ENCODE measurements at places on chromosomes 4 and X.
A peak's percentile ranks its signal among the peaks of the same experiment; 100 is the strongest.

DNA sequence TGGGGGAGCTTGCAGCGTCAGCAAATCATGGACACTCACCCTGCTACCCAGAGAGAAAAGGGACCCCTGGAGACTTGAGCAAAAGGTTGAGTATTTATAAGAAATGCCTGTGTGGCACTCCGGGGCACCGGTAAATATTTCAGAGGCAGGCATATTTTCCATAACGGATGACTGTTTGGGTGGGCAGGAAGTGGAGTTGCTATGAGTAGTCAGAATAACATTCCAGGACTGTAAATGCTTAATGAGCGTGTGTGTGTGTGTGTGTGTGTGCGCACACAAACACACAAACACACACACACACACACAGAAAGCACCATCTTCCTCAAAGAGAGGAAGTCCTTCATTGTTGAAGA lies 74.6 kb downstream of the MXRA5 start:
- DNase-seq, result no peak

GRCh38 chr4:73533515-73534422 lies 52.2 kb downstream of the AFM start:
- no peak for DNase-seq

- no peak for DNase-seq
Observed at GRCh38 chrX:13369256-13370030, 49.6 kb upstream of the ATXN3L start.

- DNase-seq, result no peak
Observed at GRCh38 chr4:135365065-135365464, 1163.5 kb upstream of the PABPC4L start.

DNA sequence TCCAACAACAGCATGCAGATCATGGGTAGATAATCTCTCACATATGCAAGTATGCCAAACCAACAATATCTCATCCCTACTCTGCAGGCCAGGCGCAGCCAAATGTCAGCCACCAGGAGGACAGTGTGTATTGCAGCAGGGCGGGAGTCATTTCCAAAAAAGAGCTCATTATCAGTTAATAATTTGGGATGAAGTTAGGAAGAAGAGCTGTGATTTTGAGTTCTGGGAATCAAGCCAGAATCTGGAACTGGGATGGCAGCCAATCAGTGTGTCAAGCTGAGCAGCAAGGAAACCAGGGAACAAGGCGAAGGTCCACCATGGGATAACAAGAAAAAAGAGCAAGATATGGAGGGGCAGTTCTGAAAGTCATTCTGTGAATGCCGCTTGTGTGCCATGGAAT lies 88.2 kb upstream of the CAMK2D start:
- DNase-seq, result peak; percentile 92

DNA sequence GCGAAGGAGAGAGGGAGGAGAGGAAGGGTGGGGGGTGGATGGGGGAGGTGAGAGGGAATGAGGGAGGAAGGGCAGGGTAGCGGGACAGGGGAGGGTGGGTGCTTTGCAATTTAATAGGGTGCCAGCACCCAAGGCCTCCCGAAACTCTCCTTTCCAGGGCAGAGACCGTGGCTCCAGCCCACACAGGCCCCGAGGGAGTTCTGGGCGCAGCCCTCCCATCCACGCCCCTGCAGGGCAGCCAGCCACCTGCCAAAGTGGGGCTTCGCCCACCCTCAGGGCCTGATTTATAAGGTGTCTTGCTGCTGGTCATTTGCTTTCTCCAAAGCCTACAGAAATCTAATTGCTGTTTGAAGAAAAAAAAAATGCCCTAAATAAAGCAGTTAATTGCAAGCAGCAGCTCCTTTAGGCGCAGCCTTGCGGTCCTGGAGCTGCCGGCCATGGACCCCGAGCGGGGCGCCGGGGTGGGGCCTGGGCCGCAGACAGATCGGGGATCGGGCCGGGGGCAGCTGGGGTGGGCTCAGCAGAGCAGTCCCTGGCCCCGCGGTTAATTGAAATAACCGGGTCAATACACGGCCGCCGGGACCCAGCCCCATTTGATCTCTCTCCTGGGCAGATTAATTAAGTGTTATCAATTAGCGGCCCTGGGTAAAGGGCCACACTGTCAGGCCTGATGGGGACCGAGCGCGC lies 106.0 kb upstream of the NKX1-1 start:
- DNase-seq, result no peak

GRCh38 chr4:6449746-6450369 lies 22.6 kb downstream of the PPP2R2C start:
- DNase-seq, result peak; percentile 5

- no peak for DNase-seq
Observed at GRCh38 chr4:95563638-95564337, 15.0 kb upstream of the UNC5C start.

GRCh38 chrX:131677655-131678628 lies 134.1 kb downstream of the OR13H1 start:
- DNase-seq, result no peak

DNA sequence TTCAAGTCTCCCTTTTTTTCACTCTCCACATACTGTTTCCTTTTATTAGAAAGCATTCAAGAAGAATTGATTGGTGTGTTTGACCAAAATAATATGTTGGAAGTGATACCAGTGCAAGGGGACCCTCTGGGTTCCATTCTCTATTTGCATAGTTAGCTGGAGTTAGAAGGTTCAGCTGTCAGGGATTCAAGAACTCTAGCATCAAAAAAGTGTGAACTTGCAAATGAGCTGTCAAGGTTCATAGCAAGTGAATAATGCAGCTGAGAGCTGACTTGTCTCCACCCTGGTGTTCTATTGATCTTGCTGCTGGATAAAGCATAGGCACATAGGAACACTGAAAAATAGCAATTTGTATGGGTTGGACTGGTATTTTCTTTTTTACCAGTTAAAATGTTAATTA lies 73.2 kb downstream of the SORBS2 start:
- no peak for DNase-seq

DNA sequence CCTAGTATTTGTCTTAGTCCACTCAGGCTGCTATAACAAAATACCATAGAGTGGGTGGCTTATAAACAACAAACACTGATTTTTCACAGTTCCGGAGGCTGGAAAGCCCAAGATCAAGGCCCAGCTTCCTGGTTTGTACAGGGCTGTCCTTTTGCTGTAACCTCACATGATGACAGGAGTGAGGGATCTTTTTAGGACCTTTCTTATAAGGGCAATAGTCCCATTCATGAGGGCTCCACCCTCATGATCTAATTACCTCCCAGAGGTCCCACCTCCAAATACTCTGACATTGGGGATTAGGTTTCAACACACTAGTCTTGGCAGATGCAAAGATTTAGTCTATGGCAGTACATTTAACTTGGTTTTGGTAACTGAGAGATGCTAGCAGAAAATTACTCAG lies 20.9 kb downstream of the GPAT3 start:
- no peak for DNase-seq

- no peak for DNase-seq
Observed at GRCh38 chrX:69036674-69037573, 128.3 kb downstream of the PJA1 start.

DNA sequence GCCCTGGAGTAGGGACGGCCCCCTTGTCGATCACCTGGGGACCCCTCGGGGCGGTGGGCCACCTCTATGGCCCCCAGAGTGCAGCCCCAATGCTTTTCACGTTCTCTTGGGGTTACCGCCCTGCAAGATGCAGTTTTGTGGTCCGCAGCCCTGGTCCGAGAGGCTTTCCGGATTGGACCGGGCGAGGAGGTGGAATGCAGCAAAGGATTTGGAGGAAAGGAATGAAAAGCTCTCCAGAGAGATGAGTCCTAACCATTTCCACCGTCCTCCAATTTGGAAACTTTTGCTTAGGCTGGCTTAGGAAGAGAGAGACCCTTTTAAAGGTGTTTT lies 601 bp downstream of the SLC25A43 start:
- DNase-seq, result no peak

GRCh38 chr4:154503598-154503997 lies 12.0 kb upstream of the DCHS2 start:
- DNase-seq, result no peak

DNA sequence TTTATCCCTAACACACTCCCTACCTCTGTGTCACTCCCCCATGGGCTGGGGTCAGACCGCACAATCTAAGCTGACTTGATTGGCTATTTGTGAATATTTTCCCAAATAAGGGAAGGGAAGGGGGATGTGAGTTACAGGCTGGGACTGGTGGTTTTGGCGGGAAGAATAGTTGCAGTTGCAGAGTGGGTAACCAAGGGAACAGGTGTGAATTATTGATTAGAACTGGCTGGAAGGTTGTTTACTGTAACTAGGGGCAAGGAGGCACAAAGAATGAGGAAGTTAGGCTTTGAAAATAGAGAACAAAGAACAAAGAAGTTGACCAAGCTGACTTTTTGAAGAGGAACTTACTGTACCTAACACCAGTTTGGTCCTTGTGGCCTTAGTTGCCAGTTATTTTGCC lies 88.0 kb upstream of the XAGE2 start:
- DNase-seq, result no peak

DNA sequence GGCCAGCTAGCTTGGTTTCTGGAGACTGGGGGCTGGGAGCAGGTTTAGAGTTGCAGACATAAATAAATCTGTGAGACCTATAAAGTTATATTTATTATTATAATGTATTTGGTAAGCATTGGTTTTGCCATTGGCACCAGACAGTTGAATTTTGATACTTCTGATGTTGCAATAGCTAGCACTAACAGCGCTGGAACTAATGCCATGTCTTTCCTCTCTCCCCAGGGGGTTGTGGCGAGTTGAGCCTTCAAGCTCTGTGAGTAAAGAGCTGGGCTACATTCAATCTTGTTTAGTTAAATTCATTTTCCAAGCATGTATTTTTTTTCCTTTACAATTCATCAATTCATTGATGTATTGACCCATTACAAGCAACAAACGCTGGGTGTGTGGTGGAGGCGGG lies 358.7 kb upstream of the NR3C2 start:
- DNase-seq, result no peak

GRCh38 chr4:146245850-146246249 lies 31.5 kb downstream of the REELD1 start:
- no peak for DNase-seq

- DNase-seq, result no peak
Observed at GRCh38 chr4:185566972-185567371, 31.7 kb upstream of the PDLIM3 start.

DNA sequence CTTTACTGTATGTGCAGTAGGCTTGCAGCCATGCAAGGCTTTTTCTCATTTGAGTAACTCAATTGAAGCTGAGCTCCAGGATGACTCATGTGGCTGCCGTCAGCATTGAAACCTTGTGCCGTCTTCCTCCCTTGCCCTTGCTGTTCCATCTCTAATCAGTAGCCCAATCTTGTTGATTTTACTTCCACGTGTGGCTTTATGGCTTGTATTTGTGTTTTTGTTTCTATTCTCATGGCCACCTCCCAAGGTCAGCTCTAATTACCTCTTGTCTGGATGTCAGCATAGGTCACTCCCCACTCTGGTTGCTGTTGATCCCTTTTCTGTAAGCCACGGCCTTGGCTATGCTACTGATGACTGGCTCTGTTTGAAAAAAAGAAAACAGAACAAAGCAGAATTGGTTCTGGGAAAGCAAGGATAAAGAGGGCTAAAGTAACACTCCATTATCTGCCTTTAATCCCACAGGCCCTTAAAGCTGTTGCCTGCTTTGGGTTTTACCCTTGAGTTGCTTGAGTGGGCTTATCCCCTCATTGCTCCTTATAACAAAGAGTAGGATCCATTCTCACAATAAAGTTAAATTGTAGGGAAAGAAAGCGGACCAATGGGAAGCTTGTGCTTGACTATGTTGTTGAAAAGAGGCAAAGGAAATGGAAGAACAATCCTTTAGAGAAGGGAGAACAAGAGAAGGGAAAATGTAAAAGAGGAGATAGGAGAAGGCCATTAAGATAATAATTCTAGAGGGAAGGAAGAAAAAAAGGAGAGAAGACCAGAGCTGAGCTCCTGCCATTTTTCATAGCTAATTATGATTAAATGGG lies 173.9 kb upstream of the PGRMC2 start:
- no peak for DNase-seq

DNA sequence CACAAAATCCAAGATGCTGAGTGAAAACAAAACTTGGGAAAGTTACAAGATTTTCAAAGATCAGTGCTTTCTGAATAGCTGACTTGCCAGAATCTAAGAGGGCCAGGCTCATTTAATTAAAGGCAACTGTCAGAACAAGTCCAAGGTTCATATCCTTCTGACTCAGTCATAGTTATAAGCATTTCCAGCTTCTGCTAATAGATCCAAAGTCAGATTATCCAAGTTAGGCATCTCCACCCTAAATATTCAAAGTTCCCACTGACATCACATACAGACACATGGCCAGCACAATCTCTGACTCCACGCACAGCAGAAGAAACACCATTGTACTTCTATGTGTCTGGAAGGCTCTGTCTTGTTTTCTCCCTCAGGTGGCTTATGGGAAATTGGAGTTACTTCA lies 41.8 kb downstream of the GASK1B start:
- DNase-seq, result no peak

DNA sequence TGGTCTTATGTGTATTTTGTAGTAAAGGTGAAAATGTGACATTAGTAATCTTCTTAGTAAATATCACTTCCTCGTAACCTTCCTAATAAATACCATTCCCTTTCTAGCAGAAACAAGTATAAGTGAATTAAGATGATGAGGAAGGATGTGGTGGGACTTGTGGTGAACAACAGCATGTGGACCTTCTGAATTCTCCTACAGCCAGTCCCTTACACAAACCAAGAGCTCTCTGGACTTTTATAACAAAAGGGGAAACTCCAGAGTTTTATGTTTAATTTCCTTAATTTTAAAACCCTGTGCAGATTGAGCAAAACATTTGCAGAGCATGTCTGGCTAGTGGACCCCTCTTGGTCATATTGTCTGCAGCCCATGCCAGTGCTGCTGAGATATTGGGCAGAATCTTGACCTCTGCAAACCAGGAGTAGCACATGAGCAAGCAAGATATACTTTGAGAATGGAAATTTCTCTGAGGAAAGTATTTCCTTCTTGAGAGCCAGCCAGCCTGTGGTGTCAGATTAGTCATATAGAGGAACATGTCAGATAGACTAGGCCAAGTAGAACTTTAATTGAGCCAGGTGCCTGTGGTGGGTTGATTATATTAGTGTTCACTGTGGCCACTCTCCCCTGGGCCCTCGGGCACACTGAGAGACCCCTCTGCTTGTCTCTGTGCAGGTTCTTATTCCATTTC lies 328.2 kb downstream of the DKK2 start:
- DNase-seq, result no peak

DNA sequence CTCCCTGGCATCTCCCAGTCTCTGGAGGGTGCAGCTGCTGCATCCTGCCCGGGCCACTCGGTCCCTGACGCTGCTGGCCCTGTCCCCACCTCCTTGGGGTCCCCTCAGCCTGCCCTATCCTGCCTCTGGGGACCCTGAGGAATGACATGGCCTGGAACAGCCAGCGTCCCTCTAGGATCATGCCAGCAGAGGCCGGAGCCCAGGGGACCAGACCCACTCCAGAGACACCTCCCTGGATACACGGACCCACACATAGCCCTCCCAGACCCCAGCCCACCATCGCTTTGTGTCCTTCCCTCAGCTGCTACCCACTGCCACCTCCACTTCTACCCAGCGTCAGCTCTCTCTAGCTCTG lies 35.5 kb downstream of the CPLX1 start:
- DNase-seq, result no peak

- DNase-seq, result no peak
Observed at GRCh38 chr4:102341201-102341600, 4.1 kb downstream of the SLC39A8 start.

- DNase-seq, result no peak
Observed at GRCh38 chr4:148790691-148791090, 348.5 kb upstream of the NR3C2 start.

GRCh38 chr4:70027011-70027410 lies 1.2 kb upstream of the HTN3 start:
- no peak for DNase-seq

- no peak for DNase-seq
Observed at GRCh38 chrX:122703762-122704161, 480.3 kb upstream of the GRIA3 start.

Measured in cerebellar nuclear complex (tissue), 1 donor.